ENCODE measurements at places on chromosomes 6 and 20.
A peak's percentile ranks its signal among the peaks of the same experiment; 100 is the strongest.

- no peaks in the 10 kb centered on the region for H3K36me3 ChIP-seq
- H3K4me3 ChIP-seq = no peak overlapping the region
- H3K4me1 ChIP-seq = no peaks in the 10 kb centered on the region
- no peak for DNase-seq
- H3K27ac ChIP-seq = no peak overlapping the region
Observed at GRCh38 chr20:50305636-50306477, 115.2 kb downstream of the CEBPB start.

GRCh38 chr6:139313784-139314545 is 22.2 kb upstream of the TXLNB start:
- DNase-seq = no peak
- no peak overlapping the region for H3K4me3 ChIP-seq
- H3K27ac ChIP-seq = no peak overlapping the region
- H3K4me1 ChIP-seq = no peaks in the 10 kb centered on the region
- H3K36me3 ChIP-seq = no peaks in the 10 kb centered on the region

DNA sequence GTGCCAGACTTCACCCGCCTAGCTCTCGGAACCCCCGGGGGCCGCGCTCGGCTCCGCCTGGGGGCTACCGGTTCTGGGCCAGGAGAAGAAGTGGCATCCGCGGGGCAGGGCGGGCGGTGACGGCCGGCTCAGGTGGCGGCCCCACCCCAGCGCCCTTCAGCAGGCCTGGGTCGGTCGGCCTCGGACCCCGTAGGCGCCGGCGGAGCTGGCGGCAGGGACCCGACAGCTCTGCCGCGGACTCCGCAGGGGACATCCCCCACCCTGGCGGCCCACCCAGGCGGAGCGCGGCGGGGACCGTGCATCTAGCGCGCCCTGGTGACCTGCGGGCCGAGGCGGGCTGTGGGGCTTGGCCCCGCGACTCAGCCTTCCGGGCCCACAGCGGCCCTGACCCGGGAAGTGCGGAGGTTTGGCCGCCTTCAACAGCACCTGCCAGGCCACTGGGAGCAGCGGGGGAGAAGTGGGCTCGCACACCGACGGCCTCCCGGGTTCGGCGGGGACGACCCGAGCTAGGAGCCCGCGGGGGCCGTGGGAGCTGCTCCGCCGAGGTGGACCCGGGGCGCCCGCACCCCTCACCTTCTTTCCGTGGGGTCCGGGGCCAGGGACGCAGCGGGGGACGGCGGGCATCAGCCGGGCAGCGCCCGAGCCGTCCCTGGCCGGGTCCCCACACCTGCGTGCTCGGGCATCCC is 87.1 kb downstream of the TMEM242 start:
- no peak overlapping the region for H3K27ac ChIP-seq
- H3K4me3 ChIP-seq = no peak overlapping the region
- H3K4me1 ChIP-seq = no peaks in the 10 kb centered on the region

DNA sequence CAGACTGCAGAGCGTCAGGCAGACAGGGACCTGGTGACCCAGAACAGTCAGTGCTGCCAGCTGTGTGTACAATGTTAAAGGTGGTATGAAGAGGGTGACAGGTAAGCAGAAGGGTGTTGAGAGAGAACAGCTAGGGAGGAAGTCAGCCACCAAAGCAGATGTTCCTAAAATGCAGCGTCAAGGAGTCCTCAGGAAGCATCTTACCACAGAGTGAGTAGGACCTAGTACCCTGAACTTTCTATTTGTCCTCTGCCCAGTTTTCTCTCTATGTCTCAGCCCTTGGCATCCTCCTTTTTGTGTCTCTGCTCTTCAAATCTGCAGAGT is 14.2 kb downstream of the STMND1 start:
- DNase-seq = no peak
- H3K27me3 ChIP-seq = no peaks in the 10 kb centered on the region
- H3K4me3 ChIP-seq = no peak overlapping the region
- no peak overlapping the region for H3K27ac ChIP-seq

DNA sequence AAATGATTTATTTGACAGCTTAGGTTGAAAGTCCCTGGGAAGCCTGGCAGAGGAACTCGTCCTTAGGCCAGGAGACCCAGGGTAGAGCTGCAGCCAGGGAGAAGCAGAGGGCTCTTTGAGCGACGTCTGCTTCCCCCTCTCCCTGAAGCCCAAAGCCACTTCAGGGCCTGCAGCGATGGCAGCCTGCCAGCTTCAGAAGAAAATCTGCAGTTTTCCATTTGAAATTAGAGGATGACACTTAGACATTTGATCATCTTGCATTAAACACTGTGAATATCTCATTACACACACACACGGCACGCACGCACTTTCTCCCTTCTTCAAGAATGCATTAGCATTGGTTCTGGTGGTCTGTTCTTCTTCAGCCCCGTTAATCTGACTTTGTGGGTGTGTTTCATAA is 96.5 kb downstream of the PLEKHG1 start:
- H3K4me1 ChIP-seq = peaks cover 11% of the 10 kb centered on the region
- H3K27ac ChIP-seq = no peak overlapping the region

DNA sequence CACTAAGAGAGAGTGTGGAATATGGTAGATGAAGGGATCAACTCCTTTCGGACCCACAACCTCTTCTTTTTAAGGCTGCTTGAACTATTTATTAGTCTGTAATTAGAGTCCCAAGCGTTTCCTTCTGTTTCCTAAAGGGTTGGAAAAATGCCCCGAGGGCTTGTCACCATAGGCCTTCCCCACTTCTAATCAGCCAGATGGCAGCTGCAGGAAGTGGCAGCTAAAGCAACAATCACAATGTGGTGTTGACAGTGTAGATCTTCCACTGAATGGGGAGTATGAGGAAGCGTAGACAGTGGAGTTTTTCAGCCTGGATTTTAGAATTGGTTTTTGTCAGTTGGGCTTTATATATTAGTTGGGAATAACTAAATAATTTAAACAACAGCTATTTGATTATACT is 40.6 kb downstream of the SLC35D3 start:
- H3K27me3 ChIP-seq = no peaks in the 10 kb centered on the region
- H3K4me3 ChIP-seq = no peak overlapping the region
- no peak for DNase-seq
- H3K4me1 ChIP-seq = no peaks in the 10 kb centered on the region
- H3K27ac ChIP-seq = no peak overlapping the region

DNA sequence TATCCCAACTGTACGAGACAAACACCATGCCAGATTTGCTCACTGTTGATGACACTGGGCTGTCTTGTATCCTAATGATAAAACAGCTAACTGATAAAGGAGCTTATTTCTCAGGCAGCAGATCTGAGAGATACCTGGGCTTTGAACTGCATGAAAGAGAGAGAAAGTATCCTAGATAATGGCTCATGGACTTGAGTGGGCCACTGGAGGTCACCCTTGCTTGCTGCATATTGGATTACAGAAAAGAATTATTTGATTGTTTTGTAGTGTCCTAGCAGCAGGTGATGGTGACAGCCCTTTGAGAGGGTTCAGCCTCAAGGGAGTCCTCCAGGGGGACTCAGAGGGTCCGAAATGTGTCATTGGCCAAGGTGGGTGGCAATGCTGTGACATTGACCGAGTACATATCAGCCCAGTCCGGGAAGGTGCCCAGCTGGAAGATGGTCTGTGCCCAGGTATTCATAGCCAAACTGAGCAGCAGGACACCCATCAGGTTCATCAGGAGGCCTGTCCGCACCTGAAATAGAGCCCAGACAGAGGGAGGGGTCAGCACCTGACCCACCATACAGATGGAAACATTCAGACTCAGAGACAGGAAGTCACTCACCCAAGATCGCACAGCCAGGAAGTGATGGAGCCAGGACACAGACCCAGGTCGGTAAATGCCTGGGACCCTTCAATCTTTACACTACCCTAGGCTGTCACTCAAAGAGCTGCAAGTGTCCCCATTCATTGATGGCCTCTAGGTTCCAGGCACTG is 9.4 kb upstream of the OCSTAMP start:
- H3K36me3 ChIP-seq = no peaks in the 10 kb centered on the region
- H3K4me1 ChIP-seq = peaks cover 18% of the 10 kb centered on the region
- no peak overlapping the region for H3K4me3 ChIP-seq
- H3K27ac ChIP-seq = no peak overlapping the region

GRCh38 chr20:38139977-38140753 is 24.9 kb downstream of the TGM2 start:
- H3K27ac ChIP-seq = no peak overlapping the region
- no peaks in the 10 kb centered on the region for H3K27me3 ChIP-seq
- H3K36me3 ChIP-seq = no peaks in the 10 kb centered on the region
- no peak overlapping the region for H3K4me3 ChIP-seq

DNA sequence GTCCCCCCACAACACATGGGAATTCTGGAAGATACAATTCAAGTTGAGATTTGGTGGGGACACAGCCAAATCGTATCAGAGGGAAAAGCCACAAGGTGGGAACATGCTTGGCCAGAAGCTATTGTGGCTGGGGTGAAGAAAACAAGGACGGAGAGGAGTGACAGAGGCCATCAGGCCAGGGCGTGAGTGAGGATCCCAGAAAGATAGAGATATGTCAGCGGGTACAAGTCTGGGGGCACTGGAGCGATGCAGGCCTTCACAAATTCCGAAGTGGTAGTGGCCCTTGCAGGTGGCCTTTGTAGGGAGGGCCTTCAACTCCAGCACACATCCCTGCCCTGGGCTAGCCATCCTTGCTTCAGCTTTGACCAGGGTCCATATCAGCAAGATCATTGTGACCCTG is 159.1 kb downstream of the BCAS1 start:
- no peak for DNase-seq
- H3K27ac ChIP-seq = no peak overlapping the region
- peaks cover 24% of the 10 kb centered on the region for H3K4me1 ChIP-seq
- no peaks in the 10 kb centered on the region for H3K27me3 ChIP-seq
- no peaks in the 10 kb centered on the region for H3K36me3 ChIP-seq

DNA sequence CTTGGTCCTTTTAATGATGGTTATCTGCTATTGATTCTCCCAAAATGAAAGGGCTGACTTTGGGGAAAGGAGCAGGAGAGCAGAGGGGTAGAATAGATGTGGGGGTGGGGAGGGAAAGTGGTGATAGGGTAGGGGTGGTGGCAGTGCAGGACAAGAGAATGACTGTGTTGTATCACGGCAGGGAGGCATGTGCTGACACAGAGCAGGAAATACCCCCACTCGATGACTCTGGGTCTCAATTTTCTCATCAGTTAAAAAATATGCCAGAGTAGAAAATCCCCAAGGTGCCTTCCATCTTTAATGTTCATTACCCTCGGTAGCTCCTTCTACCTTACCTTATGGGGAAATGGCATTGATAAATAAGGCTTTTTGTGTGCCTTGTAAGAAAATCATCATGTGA is 79.0 kb upstream of the ATXN1 start:
- peak overlapping the region; percentile 67 for H3K27ac ChIP-seq
- H3K36me3 ChIP-seq = no peaks in the 10 kb centered on the region
- no peak for DNase-seq

DNA sequence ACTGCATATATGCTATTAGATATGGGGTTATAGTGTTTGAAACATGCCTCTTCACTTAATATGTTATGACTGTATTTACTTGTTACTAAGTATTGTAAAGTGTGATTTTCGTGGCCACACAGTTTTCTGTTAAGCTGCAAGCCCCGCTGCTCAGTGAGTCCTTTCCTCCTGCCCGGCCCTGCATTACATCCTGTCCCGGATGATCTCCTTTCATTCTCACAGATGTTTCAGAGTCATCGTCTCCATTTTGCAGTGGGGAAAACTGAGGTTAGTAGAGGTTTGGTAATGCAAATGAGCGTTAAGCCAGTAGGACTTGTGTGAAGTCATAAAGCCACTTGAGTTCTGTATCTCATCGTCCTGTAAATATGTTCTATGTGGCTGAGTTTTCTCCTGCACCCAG is 155.5 kb downstream of the CFAP61 start:
- no peaks in the 10 kb centered on the region for H3K27me3 ChIP-seq
- peak; percentile 21 for DNase-seq
- no peaks in the 10 kb centered on the region for H3K36me3 ChIP-seq
- no peak overlapping the region for H3K27ac ChIP-seq

DNA sequence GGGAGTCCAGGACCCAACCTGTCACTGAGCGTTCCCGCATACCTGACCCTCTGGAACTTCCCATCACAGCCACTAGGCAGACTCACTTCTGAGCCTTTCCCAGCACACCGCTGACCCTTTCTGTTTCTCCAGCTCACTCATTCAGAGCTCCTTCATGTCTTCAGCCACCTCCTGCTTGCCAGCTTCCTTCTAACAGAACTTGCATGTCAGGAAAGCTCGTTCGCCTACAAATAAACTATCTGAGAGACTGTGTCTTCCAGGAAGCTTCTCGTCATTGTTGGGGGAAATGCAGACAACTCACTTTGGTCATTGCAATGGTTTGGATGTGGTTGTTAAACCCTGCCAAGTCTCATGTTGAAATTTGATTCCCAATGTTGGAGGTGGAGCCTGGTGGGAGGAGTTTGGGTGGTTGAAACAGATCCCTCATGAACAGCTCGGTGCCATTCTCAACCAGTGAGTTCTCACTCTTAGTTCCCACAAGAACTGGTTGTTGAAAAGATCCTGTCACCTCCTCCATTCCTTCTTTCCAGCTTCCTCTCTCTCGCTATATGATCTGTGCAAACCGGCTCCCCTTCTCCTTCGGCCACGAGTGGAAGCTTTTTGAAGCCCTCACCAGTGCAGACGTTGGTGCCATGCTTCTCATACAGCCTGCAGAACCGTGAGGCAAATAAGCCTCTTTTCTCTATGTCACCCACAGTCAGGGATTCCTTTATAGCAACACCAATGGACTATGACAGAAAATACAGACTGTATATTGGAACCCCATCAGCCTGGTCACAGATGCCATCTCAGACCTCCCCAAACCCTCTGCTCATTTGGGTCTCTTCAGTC is 1.4 kb upstream of the MUC21 start:
- DNase-seq = no peak
- H3K36me3 ChIP-seq = no peaks in the 10 kb centered on the region
- H3K27me3 ChIP-seq = no peaks in the 10 kb centered on the region
- 0 out of 2 replicates have a peak, but pooled peaks cover 4% of the 10 kb centered on the region for H3K4me1 ChIP-seq
- H3K4me3 ChIP-seq = no peak overlapping the region

- H3K4me3 ChIP-seq = peak overlapping the region; percentile 56
- peaks cover 38% of the 10 kb centered on the region for H3K4me1 ChIP-seq
- H3K27ac ChIP-seq = peak overlapping the region; percentile 73
- H3K36me3 ChIP-seq = peaks cover 3% of the 10 kb centered on the region
- DNase-seq = no peak
- no peaks in the 10 kb centered on the region for H3K27me3 ChIP-seq
Observed at GRCh38 chr6:132489376-132489775, 23.5 kb downstream of the STX7 start.

GRCh38 chr6:33672808-33673207 is 38.7 kb downstream of the UQCC2 start:
- DNase-seq = no peak
- H3K36me3 ChIP-seq = peaks cover 25% of the 10 kb centered on the region
- H3K27ac ChIP-seq = no peak overlapping the region
- H3K27me3 ChIP-seq = no peaks in the 10 kb centered on the region

- no peak overlapping the region for H3K4me3 ChIP-seq
- H3K36me3 ChIP-seq = no peaks in the 10 kb centered on the region
- no peak overlapping the region for H3K27ac ChIP-seq
- no peaks in the 10 kb centered on the region for H3K27me3 ChIP-seq
- H3K4me1 ChIP-seq = peaks cover 29% of the 10 kb centered on the region
Observed at GRCh38 chr6:46217671-46218131, 46.9 kb upstream of the ENPP5 start.

- H3K27me3 ChIP-seq = no peaks in the 10 kb centered on the region
- no peaks in the 10 kb centered on the region for H3K36me3 ChIP-seq
- no peak overlapping the region for H3K4me3 ChIP-seq
- no peak overlapping the region for H3K27ac ChIP-seq
- no peaks in the 10 kb centered on the region for H3K4me1 ChIP-seq
- DNase-seq = no peak
Observed at GRCh38 chr6:42148058-42148457, 5.6 kb upstream of the C6orf132 start.

- peaks cover 16% of the 10 kb centered on the region for H3K27me3 ChIP-seq
- H3K27ac ChIP-seq = no peak within 1 kb of the TSS
- H3K36me3 ChIP-seq = no peaks in the 10 kb centered on the region
Observed at GRCh38 chr6:136921936-136922684, at the start of gene SLC35D3. Gene SLC35D3, plus strand, starts transcription at chr6:136922301. Its CDS starts 128 bp downstream, at chr6:136922429.

- no peaks in the 10 kb centered on the region for H3K27me3 ChIP-seq
- H3K4me3 ChIP-seq = no peak overlapping the region
- DNase-seq = no peak
- H3K36me3 ChIP-seq = no peaks in the 10 kb centered on the region
Observed at GRCh38 chr20:46546936-46547335, 3.5 kb downstream of the OCSTAMP start.
